8988T (cell line): ENCODE measurements at places on chromosomes 1 and 21.

DNA sequence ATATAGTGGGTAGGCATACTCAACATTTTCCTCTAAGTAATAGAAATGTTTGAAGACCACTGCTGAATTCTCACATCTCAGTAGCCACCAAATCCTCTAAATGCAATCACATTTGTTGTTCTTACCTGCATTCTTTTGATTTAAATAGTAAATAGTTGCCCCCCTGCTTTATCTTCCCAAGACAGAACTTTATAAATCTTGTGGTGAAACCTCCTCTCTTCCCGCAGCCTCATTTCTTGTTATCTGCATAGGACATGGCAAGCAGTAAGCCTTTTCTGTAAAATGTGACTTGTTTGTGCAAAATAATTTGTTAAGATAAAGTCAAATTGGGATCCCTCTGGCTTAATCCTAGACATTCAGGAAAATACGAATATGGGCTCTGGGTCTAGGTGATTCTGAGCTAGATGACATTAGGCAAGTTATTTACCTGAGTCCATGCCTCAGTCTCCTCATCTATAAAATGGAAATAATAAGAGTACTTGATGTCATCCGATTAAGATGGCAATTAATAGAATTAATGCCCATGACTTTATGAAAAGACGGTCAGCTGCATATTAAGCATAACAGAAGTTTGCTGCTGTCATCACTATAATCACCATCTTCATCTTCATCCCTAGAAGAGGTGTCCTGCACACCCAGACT is 77.7 kb downstream of the LRRC8C start:
- DNase-seq: no peak

DNA sequence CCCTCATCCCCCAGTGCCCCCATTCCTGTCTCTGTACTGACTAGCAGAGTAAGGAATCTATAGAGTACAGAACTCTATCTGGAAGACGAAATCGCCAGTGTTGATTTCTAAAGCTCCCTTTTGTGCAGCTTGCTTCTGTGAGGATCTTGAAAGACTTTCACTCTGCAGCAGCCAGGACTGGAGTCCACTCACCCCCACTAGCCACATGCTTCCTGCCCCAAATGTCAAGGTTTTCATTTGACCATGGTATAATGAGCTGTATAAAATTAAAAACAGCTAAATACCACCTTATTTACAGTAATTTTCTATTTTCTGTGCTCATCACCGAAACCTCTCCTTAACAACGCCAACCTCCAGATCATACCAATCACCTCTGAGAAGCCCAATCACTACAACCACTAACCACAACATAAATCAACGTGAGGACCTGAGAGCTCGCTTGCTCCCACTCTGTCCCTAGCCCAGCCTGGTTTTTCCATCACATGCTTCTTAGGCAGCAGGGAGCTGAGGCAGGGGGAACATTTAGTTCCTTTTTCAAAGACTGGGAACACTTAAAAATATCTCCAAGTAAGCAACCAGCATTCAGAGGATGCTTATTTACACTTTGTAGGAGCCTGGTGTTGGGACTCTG is 56.1 kb upstream of the IRF2BP2 start:
- no peak for DNase-seq

- DNase-seq: no peak
Measured at GRCh38 chr1:19074902-19075721, 118.6 kb upstream of the IFFO2 start.

DNA sequence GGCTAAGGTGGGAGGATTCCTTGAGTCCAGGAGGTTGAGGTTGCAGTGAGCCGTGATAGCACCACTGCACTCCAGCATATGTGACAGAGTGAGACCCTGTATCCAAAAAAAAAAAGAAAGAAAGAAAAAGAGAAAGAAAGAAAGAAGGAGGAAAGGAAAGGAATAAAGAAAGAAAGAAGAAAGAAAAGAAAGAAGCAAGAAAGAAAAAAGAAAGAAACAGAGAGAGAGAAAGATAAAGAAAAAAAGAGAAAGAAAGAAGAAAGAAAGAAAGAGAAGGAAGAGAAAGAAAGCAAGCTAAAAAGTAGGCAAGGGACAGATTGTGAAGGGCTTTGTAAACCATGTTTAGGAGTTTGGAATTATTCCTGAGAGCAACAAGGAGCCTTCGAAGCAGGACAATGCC is 80.1 kb downstream of the MAB21L3 start:
- DNase-seq: no peak

GRCh38 chr1:154764181-154764580 is 105.9 kb downstream of the KCNN3 start:
- no peak for DNase-seq

GRCh38 chr1:154945962-154946850 is 9.7 kb upstream of the PMVK start:
- DNase-seq: no peak

DNA sequence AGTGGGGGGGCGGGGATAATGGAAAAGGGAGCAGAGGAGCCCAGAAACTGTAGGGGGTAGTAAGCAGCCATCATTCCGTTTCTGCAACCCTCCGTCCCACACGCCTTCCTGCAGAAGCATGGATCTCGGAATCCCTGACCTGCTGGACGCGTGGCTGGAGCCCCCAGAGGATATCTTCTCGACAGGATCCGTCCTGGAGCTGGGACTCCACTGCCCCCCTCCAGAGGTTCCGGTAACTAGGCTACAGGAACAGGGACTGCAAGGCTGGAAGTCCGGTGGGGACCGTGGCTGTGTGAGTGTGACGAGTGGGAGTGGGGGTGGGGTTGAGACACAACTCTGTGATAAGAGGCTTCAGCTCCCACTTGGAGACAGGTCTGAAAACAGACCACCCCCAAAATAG is 706 bp downstream of the CREB3L4 start:
- no peak for DNase-seq

DNA sequence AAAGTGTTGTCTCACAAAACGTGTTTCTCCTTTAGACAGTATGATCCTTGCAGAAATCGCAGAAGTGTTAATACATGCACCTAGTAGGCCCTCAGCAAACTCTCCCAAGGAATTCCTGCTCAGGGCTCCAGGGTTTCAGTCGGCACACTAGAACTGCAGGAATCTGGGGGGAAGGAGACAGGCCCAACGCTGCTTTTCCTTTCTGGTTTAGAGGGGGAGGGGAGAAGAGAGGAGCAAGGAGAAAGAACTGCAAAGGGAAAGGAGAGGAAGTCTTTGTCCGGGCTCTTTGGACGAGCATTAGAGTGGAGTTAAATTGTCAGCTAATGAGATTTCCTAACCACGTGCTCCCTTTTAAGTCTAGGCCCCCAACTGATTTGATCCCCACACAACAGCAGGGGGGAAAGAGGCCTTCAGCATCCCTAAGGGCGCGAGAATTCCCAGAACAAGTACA is 103.7 kb upstream of the SOD1 start:
- DNase-seq: no peak

- no peak for DNase-seq
Measured at GRCh38 chr1:164272156-164272555, 286.8 kb upstream of the PBX1 start.

- DNase-seq: no peak
Measured at GRCh38 chr1:82319546-82319945, 518.8 kb downstream of the ADGRL2 start.

DNA sequence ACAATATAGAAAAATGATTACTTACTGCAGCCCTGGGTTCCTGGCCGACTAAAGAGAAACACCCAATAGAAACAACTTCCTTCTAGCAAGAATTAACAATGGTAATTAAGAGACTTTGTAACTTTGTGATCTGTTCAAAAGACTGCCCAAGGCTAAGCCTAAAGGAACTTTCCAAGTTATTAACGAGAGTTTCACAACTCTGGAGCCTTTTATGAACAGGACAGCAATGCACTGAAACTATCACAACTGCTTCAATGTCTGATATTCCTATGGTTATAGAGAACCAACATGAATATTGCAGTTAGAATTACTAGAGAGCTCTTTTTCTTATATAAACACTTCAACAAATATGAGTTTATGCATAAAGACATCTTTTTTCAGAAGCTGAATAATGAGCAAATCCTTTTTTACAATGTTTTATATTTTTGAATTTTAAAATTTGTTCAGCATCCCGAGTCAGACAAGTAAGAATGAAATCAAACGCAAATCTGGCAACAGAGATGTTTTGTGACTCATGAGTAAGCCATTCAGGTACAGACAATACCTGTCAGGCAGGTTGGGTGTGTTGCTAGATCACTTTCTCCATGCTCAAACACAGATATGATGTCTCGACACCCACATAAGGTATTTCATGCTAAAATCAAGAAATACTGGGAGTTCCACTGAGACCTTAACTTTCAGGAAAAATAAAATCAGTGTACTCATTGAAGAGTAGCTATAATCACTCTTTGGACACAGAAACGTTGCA is 22.2 kb upstream of the KCNJ15 start:
- no peak for DNase-seq

GRCh38 chr1:198088360-198089071 is 68.3 kb upstream of the NEK7 start:
- DNase-seq: no peak

- DNase-seq: no peak
Measured at GRCh38 chr1:44831516-44831915, 11.5 kb downstream of the PTCH2 start.

DNA sequence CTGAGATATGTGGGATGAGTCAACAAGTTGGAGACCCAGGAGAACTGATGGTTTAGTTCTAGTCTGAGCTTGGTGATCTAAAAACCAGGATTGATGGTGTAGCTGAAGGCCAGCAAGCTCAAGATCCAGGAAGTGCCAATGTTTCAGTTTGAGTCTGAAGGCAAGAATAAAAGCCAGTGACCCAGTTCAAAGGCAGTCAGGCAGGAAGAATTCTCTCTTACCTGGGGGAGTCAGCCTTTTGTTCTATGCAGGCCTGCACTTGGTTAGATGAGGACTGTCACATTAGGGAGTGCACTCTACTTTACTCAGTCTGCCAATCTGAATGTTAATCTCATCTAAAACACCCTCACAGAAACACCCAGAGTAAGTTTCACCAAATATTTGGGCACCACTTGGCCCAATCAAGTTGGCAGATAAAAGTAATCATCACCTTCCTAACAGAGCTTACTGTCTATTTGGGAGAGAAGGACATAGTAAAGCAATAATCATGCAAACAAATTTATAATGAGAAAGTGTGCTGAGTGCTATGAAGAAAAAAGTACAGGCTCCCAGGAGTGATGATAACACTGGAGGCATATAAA is 63.4 kb downstream of the TSEN15 start:
- no peak for DNase-seq

DNA sequence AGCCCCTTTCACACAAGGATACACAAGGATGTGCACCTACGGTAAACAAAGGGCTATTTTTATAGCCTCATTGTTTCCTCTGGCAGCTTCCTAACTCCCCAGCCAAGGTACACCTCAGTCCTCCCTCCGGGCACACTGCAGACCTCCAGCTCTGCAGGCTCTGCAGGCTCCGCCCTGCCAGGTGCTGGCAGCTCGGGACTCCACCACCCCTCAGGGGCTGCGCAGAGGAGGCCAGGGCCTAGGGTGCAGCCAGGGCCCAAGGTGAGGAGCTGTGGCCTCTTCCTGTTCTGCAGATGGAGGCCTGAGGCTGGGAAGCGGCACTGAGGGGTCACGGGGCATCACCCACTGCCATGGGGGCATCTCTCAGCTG is 19.8 kb upstream of the CLSTN1 start:
- no peak for DNase-seq

GRCh38 chr1:215471463-215471862 is 95.6 kb upstream of the KCTD3 start:
- no peak for DNase-seq

- no peak for DNase-seq
Measured at GRCh38 chr1:26585471-26585870, 55.9 kb downstream of the RPS6KA1 start.

DNA sequence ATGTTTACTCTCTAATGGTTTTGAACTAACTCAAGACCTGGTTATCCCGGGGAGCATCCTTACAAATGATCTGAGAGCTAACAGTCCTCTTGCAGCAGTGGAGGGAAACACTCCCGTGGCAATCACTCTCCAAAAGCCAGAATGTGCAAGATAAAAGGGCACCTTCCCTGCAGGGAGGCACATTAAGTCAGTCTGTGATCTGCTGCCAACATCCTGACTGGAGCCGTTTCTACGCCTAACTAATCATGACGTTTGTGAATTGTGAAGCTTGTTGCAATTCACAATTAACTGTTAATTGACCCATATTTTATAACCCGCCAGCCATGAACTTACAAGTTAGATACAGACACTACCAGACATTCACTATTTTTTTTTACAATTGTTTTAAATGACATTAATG is 52.1 kb upstream of the LGALS8 start:
- DNase-seq: no peak

GRCh38 chr1:93014168-93014567 is 52.9 kb upstream of the DIPK1A start:
- no peak for DNase-seq

GRCh38 chr1:153498746-153499145 is 37.0 kb downstream of the S100A6 start:
- no peak for DNase-seq

DNA sequence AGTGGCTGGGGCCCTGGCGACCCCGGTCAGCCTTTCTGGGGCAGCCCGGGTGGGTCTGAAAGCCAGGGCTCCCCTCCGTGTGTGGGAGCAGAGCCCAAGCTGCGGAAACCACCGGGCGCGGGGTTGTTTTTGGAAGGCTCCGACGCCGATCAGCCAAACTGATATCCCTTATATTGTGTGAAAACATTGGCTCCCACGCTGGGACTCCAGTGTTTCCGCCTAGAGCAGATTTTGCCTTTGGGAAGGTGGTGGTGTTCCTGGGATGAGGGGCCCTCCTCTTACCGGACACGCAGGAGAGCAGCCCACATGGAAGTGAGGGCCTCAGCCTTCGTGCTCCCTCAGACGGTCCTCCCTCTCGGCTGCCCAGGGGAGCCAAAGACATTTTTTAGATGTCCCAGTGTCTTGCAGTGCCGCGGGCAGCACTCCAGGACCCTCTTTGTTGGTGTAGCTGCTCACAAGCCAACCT is 54.3 kb downstream of the NGF start:
- DNase-seq: no peak

DNA sequence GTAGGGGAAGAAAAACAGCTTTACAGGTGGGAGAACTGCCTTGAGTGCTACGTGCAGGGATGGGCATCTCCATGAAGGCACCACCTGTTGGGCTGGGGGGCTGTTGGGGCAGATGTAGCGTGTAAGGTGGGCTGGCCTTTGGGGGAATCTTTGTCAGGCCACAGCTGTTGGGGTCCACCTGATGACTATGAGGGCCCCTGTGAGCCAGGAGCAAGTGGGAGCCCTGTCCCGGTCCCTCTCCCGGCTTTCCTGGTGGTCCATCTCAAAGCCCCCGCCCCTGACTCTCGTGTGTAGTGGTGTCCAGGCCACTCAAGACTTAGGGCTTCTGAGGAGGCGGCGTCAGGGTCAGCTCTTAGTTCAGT is 13.5 kb downstream of the SLC37A1 start:
- no peak for DNase-seq

DNA sequence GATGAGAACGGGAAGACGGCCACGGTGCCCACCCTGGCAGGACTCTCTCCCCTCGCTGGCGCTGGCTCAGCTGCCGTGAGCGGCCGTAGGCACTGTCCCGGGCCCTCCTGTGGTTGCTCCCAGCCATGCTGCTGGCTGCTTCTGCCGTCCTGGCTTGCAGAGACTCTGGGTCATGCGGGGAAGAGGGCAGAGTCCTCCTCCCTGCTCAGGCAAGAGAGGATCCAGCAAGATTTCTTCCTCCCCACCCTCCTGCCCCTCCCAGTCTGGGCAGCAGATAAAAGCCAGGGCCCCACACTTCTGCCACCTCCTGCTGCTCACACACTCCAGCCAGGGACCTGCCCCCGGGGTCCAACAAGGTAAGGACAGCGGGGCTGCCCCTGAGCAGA is 60.1 kb downstream of the AGPAT3 start:
- no peak for DNase-seq
